Mesendoderm (in vitro differentiated cells): ENCODE measurements at places on chromosomes 1 and 21.

GRCh38 chr1:155071701-155072100 is 6.9 kb upstream of the EFNA3 start:
- DNase-seq, result peak; percentile 86

- DNase-seq, result no peak
Observed at GRCh38 chr21:43578677-43579303, 80.5 kb downstream of the HSF2BP start.

- no peak for DNase-seq
Observed at GRCh38 chr1:119924948-119925898, 28.9 kb upstream of the ADAM30 start.

- no peak for DNase-seq
Observed at GRCh38 chr1:71908303-71908702, 374.0 kb downstream of the NEGR1 start.

DNA sequence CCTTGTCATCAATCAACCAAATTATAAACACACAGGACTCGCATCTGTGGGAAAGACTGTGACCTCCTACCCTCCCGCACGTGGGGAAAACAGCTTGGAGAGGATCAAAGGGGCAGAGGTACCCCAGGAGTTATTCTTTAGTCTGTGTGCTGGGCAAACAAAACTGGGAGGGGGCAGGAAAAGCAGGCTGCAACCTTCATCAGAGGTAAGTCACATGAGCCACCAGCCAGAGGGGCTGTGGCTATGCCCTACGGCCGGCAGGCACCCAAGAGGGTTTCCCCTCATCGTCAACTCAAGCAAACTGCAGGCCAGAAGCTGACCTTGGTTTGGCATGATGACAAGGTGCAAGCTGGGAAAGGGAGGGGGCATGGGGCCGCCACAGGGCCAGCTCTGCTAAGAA is 12.5 kb downstream of the SMIM12 start:
- no peak for DNase-seq

GRCh38 chr1:203268901-203269653 is 36.2 kb upstream of the BTG2 start:
- peak; percentile 87 for DNase-seq

DNA sequence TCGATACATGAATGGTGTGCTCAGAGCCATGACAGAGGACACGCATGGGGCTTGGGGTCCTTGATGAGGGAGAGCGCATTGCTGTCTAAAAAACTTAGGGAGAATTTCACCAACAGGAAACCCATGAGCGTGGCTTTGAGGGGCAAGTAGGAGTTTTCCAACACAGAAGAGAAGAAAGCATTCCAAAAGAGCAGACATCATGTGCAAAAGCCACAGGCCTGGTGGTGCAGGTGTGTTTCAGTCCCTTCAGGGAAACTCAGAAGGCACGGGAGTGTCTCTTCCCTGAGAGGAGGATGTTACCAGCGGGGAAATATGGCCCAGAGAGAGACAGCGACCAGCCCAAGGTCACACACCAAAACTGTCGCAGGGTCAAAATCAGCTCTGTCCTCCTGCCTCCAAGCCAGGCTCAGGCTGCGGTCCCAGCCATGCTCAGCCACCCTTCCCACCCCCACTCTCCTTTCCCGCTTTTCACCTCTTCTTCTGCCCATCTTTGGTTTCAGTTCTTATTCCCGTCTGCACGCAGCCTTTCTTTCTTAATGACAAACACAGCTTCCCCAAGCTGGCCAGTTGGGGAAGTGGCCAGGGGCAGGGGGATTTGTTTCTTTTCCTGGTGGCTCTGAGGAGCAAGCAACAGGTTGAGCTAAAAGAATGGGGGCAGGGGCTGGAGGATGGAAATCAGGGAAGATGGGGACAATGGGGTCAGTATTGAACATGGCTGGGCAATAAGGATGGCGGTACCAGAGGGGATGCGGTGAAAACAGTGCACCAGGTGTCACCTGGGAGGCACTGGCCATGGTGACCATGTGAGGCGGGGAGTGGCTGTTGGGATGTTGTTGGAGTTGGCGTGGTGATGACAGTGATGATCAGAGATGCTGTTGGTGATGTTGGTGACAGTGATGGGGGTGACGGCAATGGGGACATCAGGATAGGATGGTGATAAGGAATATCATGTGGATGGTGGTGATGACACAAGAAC is 10.3 kb downstream of the LAPTM5 start:
- no peak for DNase-seq

GRCh38 chr1:223500560-223501425 is 107.6 kb downstream of the CCDC185 start:
- peak; percentile 63 for DNase-seq

- DNase-seq, result no peak
Observed at GRCh38 chr1:106768077-106768476, 288.4 kb upstream of the PRMT6 start.

- no peak for DNase-seq
Observed at GRCh38 chr1:11335417-11336056, 62.5 kb downstream of the UBIAD1 start.

DNA sequence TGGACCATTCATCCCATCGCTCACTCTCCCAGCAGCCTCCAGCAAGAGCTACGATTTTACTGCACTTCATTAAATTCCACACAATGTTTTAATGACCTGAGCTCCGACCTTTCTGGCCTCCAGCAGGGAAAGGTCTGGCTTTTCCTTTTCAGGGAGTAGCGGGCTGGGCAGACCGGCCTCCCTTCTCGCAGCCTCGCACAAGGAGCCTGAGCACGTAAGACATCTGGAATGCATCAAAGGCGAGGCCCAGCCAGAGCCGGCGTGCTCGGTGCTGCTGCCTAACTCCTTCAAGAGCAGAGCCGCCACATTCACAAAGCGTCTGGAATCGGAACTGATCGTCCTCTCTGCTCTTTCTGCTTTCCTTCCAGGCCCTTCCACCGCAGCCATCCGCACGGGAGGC is 32.5 kb upstream of the FHAD1 start:
- no peak for DNase-seq

- no peak for DNase-seq
Observed at GRCh38 chr1:201696217-201696761, 132.7 kb upstream of the IPO9 start.

GRCh38 chr1:115067161-115067859 is 22.0 kb downstream of the TSPAN2 start:
- no peak for DNase-seq

GRCh38 chr1:24443241-24443656 is 27.6 kb downstream of the NIPAL3 start:
- DNase-seq, result peak; percentile 33

DNA sequence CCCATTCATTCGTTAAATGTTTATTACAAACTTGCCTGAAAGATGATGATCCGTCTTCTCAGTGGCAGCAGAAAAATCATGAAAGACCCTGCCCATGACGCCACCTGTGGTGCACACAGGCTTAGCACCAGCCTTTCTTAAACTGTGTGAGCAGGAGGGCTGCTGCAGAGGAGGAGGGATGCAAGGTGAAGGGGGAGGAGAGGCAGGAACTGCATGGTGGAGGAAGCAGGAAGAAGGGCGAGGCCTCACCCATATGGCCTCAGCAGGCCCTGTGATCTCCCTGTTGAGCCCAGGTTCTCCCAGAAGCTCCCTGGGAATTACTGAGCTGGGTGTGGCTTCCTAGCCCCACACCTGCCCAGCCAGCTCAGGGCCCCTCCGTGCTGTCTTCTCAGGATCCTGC is 25.0 kb upstream of the RD3 start:
- peak; percentile 74 for DNase-seq

GRCh38 chr1:235734335-235734734 is 84.8 kb upstream of the GNG4 start:
- DNase-seq, result no peak

GRCh38 chr21:31257265-31257664 is 86.8 kb downstream of the TIAM1 start:
- DNase-seq, result no peak

DNA sequence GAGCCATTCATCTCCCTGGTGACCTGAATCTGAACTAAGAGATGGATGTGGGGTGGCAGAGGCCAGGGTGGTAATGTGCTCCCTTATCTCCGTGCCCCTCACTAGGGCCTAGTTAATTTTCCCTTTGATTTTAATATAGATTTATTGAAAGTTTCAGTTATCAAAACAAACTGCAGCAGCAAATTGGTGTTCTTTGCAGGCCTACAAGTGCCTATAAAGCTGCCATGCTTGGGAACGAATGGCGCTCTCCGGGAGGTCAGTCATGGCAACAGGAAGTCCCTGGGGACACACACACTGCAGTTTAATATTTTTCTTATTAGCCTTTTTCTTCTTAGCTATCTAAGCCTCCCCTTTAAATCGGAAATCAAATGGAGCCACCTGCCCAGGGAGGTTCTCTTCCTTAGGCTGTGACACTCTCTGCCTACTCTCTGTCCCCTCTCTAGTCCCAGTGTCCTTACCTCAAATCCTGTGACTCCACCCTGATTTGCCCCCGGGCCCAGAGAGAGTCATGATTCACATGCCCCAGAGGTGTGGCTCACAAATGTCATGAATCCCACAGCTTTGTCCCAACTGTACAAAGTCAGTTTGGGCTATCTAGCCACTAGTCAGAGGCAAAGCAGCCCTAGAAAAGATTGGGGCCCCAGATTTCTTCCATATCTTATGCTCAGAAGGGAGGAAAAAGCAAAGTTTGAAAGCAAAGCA is 4.3 kb upstream of the ERI3 start:
- no peak for DNase-seq

DNA sequence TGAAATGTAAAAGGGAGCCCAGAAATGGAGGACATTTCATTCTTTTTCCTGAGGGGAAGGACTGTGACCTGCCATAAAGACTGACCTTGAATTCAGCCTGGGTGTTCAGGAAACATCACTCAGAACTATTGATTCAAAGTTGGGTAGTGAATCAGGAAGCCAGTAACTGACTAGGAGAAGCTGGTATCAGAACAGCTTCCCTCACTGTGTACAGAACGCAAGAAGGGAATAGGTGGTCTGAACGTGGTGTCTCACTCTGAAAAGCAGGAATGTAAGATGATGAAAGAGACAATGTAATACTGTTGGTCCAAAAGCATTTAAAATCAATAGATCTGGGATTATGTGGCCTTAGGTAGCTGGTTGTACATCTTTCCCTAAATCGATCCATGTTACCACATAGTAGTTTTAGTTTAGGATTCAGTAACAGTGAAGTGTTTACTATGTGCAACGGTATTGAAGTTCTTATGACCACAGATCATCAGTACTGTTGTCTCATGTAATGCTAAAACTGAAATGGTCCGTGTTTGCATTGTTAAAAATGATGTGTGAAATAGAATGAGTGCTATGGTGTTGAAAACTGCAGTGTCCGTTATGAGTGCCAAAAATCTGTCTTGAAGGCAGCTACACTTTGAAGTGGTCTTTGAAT is 2.9 kb downstream of the RGS2 start:
- DNase-seq, result no peak

DNA sequence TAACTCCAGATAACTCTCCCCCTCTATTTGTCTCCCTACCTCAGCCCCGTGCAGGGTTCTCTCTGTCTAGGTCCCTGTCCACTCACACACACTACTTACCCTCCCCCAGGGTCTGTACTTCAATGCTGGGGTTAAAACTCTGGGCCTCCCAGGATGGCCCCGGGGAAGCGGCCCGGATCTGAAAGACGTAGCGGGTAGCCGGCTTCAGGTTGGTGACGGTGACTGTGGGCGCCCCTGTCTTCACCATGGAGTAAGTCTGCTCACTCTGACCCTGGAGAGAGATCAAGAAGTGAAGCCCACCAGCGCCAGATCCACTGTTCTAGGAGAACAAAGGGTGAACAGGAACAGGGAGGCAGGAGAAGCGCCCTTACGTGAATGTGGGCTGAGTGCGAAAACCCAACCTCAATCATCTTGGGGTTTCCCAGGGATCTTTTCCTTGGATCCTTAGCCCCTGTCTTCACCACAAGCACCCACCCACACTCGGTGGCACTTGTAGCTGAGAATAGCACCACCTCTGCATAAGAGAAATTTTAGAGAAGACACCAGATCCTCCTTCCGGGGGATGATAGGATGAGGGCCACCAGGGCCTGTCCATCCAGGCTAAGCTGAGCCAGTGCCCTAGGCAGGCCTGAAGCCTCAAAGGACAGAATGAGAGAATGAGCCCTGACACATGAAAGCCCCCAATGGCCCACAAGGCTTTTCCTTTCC is 33.5 kb downstream of the EPHA10 start:
- no peak for DNase-seq

- peak; percentile 80 for DNase-seq
Observed at GRCh38 chr1:219837274-219837993, 90.9 kb downstream of the SLC30A10 start.

- peak; percentile 67 for DNase-seq
Observed at GRCh38 chr1:24966724-24967346, 36.8 kb upstream of the RUNX3 start.

- DNase-seq, result no peak
Observed at GRCh38 chr1:101748077-101748476, 248.6 kb downstream of the OLFM3 start.

GRCh38 chr21:31781737-31782136 is 49.8 kb upstream of the SCAF4 start:
- DNase-seq, result no peak

GRCh38 chr1:21621051-21621450 is 48.1 kb downstream of the RAP1GAP start:
- no peak for DNase-seq

DNA sequence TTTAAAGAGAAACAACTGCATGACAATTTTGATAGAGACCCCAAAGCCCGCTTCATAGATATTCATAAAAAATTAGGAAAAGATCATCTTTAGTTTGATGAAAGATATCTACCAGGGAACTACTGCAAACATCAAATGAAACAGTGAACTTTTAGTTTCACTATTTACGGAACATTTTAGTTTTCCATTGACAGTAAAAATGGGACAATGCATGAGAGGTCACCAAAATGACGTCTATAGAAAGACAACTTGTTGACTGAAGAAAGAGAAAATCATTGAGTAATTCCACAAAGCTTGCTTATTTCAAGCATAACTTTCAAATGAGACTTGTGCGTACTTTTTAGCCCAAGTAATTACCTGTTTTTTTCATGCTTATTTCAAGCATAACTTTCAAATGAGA is 411.4 kb downstream of the HLX start:
- no peak for DNase-seq

- no peak for DNase-seq
Observed at GRCh38 chr1:240824238-240824637, 212.3 kb upstream of the GREM2 start.

DNA sequence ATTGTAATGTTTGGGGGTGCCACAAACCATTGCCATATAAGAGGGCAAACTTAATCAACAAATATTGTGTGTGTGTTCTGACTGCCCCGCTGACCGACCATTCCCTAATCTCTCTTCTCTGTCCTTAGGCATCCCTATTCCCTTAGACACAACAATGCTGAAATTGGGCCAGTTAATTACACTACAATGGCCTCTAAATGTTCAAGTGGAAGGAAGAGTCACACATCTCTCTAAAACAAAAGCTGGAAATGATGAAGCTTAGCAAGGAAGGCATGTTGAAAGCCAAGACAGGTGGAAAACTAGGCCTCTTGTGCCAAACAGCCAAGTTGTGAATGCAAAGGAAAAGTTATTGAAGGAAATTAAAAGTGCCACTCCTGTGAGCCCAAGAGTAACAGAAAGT is 30.2 kb downstream of the LTN1 start:
- DNase-seq, result no peak

DNA sequence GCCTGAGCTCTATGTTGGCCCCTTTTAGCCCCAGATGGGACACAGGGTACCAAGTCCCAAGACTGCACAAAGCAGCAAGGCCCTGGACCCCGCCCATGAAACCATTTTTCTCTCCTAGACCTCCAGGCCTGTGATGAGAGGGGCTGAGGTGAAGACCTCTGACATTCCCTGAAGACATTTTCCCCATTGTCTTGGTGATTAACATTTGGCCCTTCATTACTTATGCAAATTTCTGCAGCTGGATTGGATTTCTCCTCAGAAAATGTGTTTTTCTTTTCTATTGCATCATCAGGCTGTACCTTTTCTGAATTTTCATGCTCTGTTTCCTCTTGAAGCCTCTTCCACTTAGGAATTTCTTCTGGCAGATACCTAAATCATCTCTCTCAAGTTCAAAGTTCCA is 8.2 kb upstream of the PSMA5 start:
- DNase-seq, result no peak

GRCh38 chr1:92599184-92599583 is 112.5 kb upstream of the GFI1 start:
- peak; percentile 13 for DNase-seq
